ENCODE measurements at places on chromosomes 12 and 14.

DNA sequence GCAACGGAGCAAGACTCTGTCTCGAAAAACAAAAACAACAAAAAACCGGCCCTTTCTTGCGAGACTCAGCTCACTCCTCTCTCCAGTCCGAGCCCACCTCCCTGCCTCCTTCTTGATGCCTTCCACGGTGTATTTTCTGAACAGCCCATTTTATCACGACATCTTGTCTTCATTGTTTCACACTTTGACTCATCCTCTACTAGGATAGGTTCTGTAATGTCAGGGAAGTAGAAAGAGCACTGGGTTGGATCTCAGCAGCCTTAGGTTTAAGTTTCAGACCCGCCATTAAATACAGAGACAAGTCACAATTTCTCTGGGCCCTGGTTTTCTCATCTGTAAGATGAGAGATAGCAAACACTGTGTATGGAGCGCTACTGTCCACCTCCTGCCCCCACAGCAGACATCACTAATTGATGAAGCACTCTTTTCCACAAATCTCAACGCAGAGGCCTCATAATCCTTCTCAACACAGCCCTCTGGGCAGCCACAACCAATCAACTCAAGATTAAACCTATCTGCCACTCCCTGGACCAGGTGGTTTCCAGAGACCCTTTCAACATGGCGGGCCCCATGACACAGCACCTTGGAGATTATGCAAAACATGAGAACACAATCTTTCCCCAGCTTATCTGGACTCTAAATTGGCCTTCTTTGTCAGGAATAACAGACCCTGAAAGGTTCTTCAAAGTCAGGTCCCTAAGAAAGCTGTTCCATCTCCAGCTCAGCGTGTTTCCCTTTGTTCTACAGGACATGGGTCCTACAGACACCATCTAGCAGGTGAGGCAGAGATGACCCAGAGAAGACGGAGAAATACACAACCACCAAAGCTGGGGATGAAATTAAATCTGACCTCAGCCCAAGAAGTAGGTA, 35.6 kb downstream of the CCDC88C start:
- no peak for DNase-seq

GRCh38 chr14:68702135-68702534, 90.7 kb downstream of the ZFP36L1 start:
- no peak for DNase-seq

DNA sequence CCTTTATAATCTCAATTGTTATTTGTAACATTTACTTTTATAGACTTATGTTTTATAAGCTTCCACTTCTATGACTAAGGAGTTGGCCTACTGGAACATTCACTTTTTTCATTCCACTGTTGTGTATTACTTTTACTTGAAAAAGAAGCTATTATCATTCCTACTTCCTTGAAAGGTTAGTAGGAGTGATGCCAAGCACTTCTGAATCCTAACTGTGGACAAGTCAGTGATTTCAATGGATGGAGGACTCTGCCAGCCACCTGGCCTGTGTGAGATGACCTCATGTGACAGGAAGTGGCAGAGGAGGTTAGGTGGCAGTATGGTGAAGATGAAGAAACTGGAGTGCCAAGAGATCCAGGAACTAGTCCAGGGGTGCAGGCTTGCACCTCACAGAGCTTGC, 46.0 kb downstream of the TECPR2 start:
- DNase-seq, result no peak

DNA sequence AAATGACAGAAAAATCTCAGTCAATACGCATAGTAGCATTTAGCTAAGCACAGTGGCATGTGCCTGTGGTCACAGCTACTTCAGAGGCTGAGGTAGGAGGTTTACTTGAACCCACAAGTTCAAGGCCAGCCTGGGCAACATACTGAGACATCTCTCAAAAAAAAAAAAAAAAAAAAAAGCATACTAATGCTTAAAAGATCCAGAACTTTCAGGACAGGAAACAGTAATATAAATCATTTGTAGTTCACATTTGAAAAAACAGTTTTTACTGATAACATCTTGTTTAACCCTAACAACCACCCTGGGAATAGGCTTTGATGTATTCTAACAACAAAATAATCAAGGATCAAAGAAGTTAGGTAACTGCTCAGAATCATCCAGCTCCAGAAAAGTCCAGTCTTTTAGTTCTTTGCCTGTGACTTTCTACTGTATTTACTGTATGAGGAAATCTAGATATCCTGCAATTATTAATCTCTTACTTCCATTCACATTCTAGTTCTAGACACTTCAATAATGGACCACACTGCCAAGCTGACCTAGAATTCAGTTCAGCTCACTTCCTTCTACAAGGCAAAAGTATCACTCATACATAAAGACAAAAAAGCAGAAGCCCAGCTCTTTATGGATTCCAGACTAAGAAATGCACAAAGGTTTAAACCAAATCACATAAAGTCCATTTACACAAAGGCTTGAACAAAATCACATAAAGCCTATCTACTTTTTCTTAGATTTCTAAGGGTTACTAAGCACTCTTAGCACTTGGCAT, 28.5 kb downstream of the PAWR start:
- no peak for DNase-seq

All from anterior cingulate cortex (tissue), 58 donors.